ENCODE measurements at places on chromosomes 4 and X. TPM values are rescaled to one million over a fixed set of nuclear protein-coding genes. Genes with fewer than 3 reads are reported as not detected.

Gene RAB41
- not detected for total RNA-seq

Gene CXXC4
- total RNA-seq, result not detected

Gene IDUA
- total RNA-seq, result 35.3 TPM

Gene RGN
- not detected for total RNA-seq

Gene NCAPG
- total RNA-seq, result 64.0 TPM

Gene GPR173
- not detected for total RNA-seq

Gene C4orf51
- not detected for total RNA-seq

Gene OTC
- not detected for total RNA-seq

Gene STPG2
- not detected for total RNA-seq

Gene EFHC2
- total RNA-seq, result 0.27 TPM

Gene NXF2B
- total RNA-seq, result not detected

Gene FAM47A
- total RNA-seq, result not detected

Gene TGIF2LX
- not detected for total RNA-seq

Gene SPATA4
- total RNA-seq, result not detected

Gene SRPK3
- total RNA-seq, result not detected

Gene STEEP1
- total RNA-seq, result 21.0 TPM

Gene HSPA4L
- total RNA-seq, result 0.80 TPM

Gene SYTL4
- total RNA-seq, result not detected

Gene ZCCHC13
- not detected for total RNA-seq

Gene ARAP2
- total RNA-seq, result 37.5 TPM

Gene NPY1R
- not detected for total RNA-seq

Gene LRRC66
- 0.11 TPM for total RNA-seq

Gene ZMAT1
- total RNA-seq, result 3.8 TPM

Gene GATA1
- not detected for total RNA-seq

Gene LGI2
- not detected for total RNA-seq

Gene NHS
- 0.70 TPM for total RNA-seq

Gene RPL9
- 1,381 TPM for total RNA-seq

Gene ADH1A
- total RNA-seq, result not detected

Gene MAGEB10
- total RNA-seq, result not detected

Gene DMD
- 0.16 TPM for total RNA-seq

Gene VCX3B
- not detected for total RNA-seq

Gene MCF2
- 0.34 TPM for total RNA-seq

Gene NUDT10
- total RNA-seq, result 0.11 TPM

Gene IBSP
- not detected for total RNA-seq

Gene FSTL5
- total RNA-seq, result not detected

Gene TRIM60
- total RNA-seq, result not detected

Gene SLC10A7
- total RNA-seq, result 24.0 TPM
